Astrocyte (in vitro differentiated cells and primary cell): ENCODE measurements at places on chromosomes 2 and 18. TPM values are rescaled to one million over a fixed set of nuclear protein-coding genes. Genes with fewer than 3 reads are reported as not detected.

- peaks cover 29% of the 10 kb centered on the region for H3K4me1 ChIP-seq
- no peaks in the 10 kb centered on the region for H3K36me3 ChIP-seq
- no peaks in the 10 kb centered on the region for H3K27me3 ChIP-seq
- no peak overlapping the region for H3K4me3 ChIP-seq
These were observed 682.7 kb upstream of the FANCL start for GRCh38 chr2:58923869-58924268.

- H3K4me1 ChIP-seq, result no peaks in the 10 kb centered on the region
- H3K27ac ChIP-seq, result no peak overlapping the region
- no peak for DNase-seq
- no peaks in the 10 kb centered on the region for H3K27me3 ChIP-seq
- H3K36me3 ChIP-seq, result no peaks in the 10 kb centered on the region
- no peak overlapping the region for H3K4me3 ChIP-seq
These were observed 680.5 kb downstream of the ZEB2 start for GRCh38 chr2:143839456-143839855.

DNA sequence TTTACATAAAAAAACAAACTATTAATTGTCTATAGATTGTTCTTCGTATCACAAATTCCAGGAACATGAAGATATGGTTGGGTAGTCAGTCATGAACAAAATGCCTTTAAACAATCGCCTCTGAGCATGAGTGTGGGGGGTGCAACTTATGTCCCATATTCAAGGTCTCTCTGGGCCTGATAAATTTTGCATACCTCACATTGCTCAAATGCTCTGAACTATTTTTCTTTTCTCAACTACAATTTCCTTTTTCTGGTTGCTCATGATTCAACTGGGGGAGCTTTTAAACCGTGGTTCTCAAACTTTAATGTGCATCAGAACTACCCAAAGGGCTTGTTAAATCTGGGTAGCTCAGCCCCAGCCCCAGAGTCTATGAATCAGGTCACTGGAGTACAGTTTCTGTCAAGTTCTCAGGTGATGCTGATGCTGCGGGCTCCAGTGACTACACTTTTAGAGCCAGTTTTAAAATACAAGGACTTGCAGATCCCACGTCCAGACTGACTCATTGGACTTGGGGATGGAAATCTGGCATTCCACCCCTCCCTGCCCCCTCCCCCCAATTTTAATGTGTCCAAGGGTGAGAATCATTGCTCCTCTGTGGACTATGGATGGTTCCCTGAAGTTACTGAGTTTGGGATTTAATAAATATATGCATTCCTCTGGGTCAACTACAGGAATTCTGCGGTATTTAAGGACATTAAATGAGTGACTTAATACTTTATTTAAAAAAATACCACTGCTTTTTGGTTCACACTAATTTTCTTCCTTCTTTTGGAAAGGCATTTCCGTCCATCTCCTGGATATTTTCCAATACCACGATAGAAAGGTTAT is 1.5 kb upstream of the GPD2 start:
- H3K4me3 ChIP-seq, result peak overlapping the region; percentile 66
- DNase-seq, result peak; percentile 46
- no peaks in the 10 kb centered on the region for H3K27me3 ChIP-seq
- no peaks in the 10 kb centered on the region for H3K36me3 ChIP-seq
- H3K4me1 ChIP-seq, result peaks cover 32% of the 10 kb centered on the region

DNA sequence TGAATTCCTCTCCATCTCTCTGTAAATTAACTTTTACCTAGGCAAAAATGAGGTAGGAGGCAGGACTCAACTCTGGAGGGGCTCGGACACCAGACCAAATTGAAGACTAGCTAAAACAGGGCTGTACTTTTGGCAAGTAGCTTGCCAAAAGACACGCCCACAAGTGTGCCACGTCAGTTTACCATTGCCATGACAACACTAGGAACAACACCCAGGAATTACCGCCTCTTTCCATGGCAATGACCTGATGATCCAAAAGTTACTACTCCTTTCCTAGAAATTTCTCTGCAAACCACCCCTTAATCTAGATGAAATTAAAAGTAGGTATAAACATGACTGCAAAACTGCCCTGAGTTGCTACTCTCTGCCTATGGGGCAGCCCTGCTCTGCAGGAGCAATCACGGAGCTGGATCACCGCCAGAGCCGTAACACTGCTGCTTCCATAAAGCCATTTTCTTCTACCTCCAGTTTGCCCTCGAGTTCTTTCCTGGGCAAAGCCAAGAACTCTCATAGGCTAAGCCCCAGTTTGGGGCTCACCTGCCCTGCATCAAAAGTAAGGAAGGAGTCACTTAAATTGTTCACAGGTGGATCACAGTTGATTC is 66.0 kb upstream of the FAM136A start:
- H3K27ac ChIP-seq, result no peak overlapping the region
- no peak for DNase-seq
- H3K27me3 ChIP-seq, result no peaks in the 10 kb centered on the region

DNA sequence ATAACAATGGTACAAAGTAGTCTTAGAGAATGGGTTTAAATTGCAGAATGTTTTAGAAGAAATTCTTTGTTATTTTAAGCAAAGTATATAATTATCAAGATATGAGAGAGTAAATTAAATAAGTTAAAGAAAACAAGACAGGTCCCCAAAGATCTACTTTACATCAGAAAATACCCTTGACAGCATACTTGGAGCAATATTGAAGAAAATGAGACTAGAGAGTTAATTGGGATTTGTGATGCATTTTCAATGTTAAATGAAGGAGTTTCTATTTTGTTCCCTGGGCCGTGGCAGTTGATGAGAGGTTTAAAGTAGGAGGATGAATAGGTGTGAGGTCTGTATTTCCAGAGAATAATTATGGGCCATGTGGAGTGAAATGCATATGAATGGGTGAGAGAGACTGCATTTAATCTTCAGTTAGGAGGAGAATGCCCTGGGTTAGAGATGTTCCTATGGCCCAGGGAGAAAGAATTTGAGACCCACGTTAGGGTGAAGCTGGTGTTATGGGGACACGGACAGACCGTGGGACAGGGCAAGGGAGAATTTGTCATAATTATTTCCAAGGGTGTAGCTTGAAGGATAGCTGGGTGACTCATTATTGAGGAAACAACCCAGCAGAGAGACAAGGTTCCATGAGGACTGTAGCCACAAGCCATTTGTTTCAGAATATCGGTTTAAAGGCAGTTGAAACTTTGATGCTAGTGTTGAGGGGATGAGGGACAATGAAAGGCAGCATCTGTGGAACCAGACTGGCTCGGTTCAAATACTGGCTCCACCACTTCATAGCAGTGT is 22.7 kb downstream of the MGAT5 start:
- H3K4me3 ChIP-seq, result no peak overlapping the region
- no peak overlapping the region for H3K27ac ChIP-seq
- no peaks in the 10 kb centered on the region for H3K36me3 ChIP-seq
- no peak for DNase-seq
- H3K4me1 ChIP-seq, result no peaks in the 10 kb centered on the region
- no peaks in the 10 kb centered on the region for H3K27me3 ChIP-seq

GRCh38 chr2:9582624-9583023 is 27.0 kb upstream of the ADAM17 start:
- H3K36me3 ChIP-seq, result peaks cover 37% of the 10 kb centered on the region
- no peak overlapping the region for H3K4me3 ChIP-seq
- H3K27me3 ChIP-seq, result no peaks in the 10 kb centered on the region
- no peaks in the 10 kb centered on the region for H3K4me1 ChIP-seq
- no peak overlapping the region for H3K27ac ChIP-seq

DNA sequence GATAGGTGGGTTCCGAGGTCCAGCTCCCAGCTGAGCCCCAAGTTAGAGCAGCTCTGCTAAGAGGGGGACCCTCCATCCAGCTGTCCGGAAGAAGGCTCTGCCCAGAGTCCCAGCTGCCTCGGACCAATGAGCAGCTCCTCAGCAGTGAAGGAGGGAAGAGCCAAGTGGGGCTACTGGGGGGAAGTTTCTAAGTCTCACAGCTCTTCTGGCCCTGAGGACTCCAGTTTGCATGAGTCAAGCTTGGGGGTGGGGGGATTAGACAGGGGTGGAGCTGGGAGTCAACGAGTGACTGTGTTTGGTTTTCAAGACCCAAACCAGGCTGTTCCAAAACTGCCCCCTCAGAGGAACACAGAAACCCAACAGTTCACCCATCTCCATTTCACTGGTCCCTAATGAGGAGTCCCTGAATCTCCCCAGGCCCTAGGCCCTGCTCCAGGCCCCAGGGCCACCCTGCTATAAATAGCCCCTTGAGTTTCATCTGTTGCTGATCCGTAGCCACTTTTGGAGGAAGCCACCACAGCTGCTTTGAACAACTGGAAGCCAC is 100.9 kb downstream of the TNS1 start:
- H3K4me3 ChIP-seq, result peak overlapping the region; percentile 37
- H3K27ac ChIP-seq, result peak overlapping the region; percentile 84
- peaks cover 15% of the 10 kb centered on the region for H3K36me3 ChIP-seq

GRCh38 chr2:201084863-201085262 is 13.1 kb downstream of the NDUFB3 start:
- H3K36me3 ChIP-seq, result peaks cover 9% of the 10 kb centered on the region
- H3K27ac ChIP-seq, result no peak overlapping the region
- no peaks in the 10 kb centered on the region for H3K4me1 ChIP-seq
- H3K27me3 ChIP-seq, result no peaks in the 10 kb centered on the region
- no peak for DNase-seq
- no peak overlapping the region for H3K4me3 ChIP-seq

DNA sequence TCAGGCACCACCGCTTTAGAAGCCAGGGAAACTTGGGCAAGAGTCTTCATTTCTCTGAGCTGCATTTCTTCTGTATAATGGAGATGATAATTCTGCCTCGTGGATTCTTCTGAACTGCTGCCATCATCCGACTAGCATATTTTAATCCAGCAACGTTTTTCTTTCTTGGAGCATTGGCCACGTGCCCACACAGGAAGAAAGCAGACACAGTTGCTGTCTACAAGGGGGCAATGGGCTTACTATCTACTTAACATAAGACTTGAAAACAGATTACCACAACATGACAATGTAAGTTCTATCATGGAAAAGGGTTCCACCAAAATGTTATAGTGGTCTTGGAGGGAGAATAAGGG is 176.5 kb downstream of the FAM210A start:
- H3K4me3 ChIP-seq, result no peak overlapping the region
- no peaks in the 10 kb centered on the region for H3K4me1 ChIP-seq
- peaks cover 2% of the 10 kb centered on the region for H3K27me3 ChIP-seq
- H3K36me3 ChIP-seq, result no peaks in the 10 kb centered on the region
- no peak for DNase-seq
- no peak overlapping the region for H3K27ac ChIP-seq

GRCh38 chr2:55033921-55034320 is 16.3 kb downstream of the RTN4 start:
- H3K4me1 ChIP-seq, result peaks cover 6% of the 10 kb centered on the region
- no peak for DNase-seq
- no peaks in the 10 kb centered on the region for H3K27me3 ChIP-seq
- H3K27ac ChIP-seq, result no peak overlapping the region

- no peaks in the 10 kb centered on the region for H3K4me1 ChIP-seq
- no peak overlapping the region for H3K27ac ChIP-seq
- no peaks in the 10 kb centered on the region for H3K27me3 ChIP-seq
- H3K4me3 ChIP-seq, result peak overlapping the region; percentile 54
These were observed 488.6 kb upstream of the SMIM21 start for GRCh38 chr18:75915941-75916623.

DNA sequence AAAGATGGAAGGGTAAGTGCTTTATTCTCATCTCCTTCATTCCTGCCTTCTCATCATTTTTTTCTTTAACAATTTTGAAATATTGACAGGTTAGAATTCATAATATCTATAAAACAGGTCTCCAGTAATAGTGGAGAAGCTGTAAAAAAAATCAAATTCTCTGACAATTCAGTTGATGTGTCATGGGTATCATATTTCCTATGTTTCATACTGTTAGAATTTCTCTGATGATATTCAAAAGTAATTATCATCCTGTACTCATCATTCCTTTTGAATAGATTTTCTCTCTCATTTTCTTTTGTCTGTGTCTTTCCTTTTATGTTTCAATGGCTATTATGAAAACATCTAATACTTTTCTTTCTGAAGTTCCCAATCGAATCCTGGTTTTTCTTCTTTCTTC is 97.7 kb downstream of the CPS1 start:
- H3K4me3 ChIP-seq, result no peak overlapping the region
- H3K4me1 ChIP-seq, result no peaks in the 10 kb centered on the region
- H3K36me3 ChIP-seq, result no peaks in the 10 kb centered on the region
- DNase-seq, result no peak
- H3K27ac ChIP-seq, result no peak overlapping the region
- no peaks in the 10 kb centered on the region for H3K27me3 ChIP-seq

The UGT1A3 gene
- total RNA-seq, result not detected in 2 replicates

The SERPINB11 gene
- total RNA-seq, result not detected in 2 replicates

The EML4 gene
- 68.2 and 71.9 TPM in 2 replicates for total RNA-seq

The CD8A gene
- 0.14 TPM in 1 of 2 replicates, not detected in the other for total RNA-seq

The VSNL1 gene
- total RNA-seq, result 0.61 and 2.4 TPM in 2 replicates

The LYPD1 gene
- 51.1 and 61.6 TPM in 2 replicates for total RNA-seq
